ENCODE measurements at places on chromosomes 3 and 15.

DNA sequence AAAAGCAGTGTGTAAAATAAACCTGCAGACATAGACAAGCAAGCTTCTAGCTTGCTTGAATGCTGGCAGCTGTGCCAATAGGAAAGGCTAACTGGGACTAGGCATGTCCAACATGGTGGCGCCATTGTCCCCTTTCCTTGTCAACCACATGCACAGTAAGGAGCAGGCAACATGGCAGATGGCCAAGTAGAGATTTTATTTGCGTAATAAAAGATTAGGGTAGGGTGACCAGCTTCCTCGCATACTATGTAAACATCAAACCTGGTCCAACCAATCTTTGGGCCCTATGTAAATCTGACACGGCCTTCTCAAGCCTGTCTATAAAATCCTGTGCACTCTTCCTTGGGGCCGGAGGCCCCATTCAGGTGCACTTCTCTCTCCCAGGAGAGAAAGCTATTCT lies 575.4 kb upstream of the GOLIM4 start:
- DNase-seq = no peak

- DNase-seq = no peak
Observed at GRCh38 chr3:189404024-189404423, 227.2 kb upstream of the TP63 start.

DNA sequence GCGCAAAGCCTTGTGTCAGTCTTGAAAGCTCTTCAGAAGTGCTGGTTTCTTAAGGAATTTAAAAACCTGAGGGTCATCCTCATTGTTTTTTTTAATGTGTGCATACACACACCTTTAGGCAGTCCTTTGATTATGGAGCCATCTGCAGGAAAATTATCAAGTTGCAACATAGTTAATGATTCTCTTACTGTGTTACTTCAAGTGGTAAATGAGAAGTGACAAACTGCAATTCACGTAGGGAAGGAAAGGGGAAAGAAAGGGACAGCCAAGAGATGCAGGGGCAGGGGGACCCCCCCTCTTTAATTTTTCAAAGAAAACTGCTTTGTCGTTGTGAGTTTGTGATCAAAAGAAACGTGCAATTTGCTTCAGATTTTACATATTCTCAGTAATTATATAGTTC lies 162.4 kb upstream of the CGNL1 start:
- DNase-seq = peak; percentile 33

DNA sequence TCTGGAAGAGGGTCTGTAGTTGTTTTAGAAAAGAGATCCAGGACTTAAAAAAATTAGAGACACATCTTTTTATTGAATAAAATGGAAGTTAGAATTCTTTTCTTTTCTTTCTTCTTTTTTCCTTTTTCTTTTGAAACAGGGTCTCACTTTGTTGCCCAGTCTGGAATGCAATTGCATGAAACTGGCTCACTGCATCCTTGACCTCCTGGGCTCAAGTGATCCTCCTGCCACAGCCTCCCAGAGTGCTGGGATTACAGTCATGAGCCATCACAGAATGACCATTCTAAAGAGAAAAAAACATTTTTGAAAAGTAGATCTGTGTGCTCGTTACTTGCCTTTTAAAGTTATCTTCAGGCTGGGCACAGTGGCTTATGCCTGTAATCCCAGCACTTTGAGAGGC lies 3.6 kb downstream of the ATXN7 start:
- DNase-seq = no peak

DNA sequence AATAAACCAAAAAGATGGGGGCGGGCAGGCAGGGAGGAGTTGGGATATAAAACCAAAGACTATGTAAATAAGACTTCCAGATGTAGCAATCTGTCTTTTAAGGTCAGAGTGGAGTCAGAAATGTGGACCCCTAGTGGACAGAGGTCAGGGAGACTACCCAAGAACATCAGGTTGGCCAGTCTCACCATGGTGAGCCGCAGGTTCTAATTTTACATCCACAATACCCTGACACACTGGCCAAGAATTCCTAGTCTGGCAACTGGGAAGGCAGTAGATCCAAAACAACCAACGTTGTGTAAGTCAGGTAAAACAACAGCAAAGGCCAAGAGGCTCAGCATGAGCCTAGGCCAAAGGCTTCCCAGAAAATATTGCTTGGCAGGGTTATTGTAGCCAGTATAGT lies 203.4 kb downstream of the FOXP1 start:
- DNase-seq = no peak

DNA sequence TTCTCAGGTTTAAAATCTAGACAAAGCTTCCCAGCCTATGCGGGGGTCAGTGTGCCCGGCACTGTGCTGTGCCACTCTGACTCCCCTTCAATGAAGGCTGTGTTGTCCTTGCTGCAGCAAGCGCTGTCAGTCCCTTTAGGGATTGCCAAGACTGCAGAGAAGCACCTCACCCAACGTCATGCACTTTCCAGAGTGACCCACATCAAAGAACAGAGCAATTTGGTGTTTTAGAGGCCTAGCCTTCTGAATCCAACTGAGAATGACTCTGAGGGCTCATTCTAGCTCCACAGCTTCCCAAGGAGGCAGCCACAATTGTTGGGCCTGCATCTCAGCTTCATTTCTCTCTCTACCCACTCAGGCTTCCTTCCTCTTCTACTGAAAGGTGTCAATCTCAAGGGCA lies 26.4 kb downstream of the SLC9A9 start:
- no peak for DNase-seq

- no peak for DNase-seq
Observed at GRCh38 chr3:100400419-100400779, 490 bp downstream of the TOMM70 start.

DNA sequence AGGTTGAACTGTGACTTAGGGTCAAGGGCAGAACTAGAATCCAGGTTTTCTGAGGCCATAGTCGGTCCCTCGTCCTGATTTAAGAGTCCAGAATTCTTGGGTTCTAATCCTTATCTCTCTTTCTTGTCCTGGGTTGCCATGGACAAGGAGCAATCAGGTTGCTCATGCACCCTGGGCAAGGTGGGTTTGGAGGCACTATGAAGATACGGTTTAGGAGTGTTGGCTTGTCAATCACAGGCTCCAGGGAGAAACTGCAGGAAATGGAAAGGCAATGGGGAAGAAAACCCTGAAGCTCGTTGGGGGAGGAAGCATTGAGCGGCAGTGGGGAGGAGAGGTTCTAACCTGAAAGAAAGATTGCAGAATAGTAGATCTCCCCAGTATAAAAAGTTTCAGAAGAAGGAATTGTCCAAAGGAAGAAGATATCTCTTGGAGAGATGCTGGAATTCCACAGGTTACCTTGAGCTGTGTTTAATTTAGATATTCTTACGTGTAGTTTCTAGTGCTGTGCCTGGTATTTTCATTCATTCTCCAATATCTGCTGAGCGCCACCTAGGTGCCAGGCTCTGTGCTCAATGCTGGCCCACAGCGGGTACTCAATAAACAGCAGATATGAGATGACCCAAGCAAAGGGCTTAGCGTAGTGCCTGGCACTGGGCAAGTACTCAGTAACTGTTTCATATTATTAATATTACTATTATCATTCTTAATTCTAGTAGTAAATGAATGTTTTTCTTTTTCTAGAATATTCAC lies 2.0 kb downstream of the ACAN start:
- no peak for DNase-seq

- DNase-seq = no peak
Observed at GRCh38 chr15:73110201-73110600, 57.9 kb downstream of the NEO1 start.

- DNase-seq = no peak
Observed at GRCh38 chr3:125078951-125079674, 23.3 kb upstream of the HEG1 start.

DNA sequence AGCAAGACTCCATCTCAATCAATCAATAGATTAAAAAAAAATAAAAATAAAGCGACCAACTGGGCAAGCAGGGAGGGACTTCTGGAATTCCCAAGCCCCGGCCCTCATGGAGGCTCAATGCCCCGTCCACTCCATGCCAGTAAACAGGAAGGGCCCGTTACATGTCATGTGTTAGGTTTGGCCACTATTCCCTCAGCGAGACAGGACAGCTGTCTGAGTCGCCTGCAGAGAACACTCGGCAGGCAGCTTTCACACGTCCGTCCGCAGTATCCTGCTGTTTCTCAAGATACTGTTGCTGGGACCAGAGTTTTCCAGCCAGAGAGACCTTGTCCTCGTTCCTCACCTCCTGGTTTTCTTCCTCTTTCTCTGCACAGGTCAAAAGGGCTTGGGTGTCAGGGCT lies 18.0 kb downstream of the TMEM44 start:
- no peak for DNase-seq

GRCh38 chr15:50113187-50113505 lies 5.9 kb downstream of the ATP8B4 start:
- no peak for DNase-seq

DNA sequence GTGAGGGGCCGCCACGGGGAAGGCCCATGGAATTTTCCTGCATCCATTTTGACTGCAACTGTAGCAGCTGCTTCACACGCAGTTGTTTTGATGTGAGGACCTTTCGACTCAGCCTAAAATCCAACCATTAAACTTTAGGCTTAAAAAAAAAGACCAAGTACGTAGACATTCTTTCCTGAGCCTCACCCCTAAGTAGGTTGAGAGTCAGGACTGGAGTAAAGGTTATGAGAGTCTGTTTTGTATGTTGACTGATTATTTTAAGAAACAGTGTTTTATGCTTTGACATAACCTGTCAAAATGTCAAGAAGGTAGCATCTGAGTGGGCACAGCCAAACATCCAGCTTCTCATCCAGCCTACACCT lies 45.7 kb upstream of the AMOTL2 start:
- no peak for DNase-seq

GRCh38 chr3:115580566-115580965 lies 42.7 kb upstream of the GAP43 start:
- DNase-seq = no peak

GRCh38 chr3:122674339-122674738 lies 6.3 kb upstream of the PARP14 start:
- DNase-seq = no peak

DNA sequence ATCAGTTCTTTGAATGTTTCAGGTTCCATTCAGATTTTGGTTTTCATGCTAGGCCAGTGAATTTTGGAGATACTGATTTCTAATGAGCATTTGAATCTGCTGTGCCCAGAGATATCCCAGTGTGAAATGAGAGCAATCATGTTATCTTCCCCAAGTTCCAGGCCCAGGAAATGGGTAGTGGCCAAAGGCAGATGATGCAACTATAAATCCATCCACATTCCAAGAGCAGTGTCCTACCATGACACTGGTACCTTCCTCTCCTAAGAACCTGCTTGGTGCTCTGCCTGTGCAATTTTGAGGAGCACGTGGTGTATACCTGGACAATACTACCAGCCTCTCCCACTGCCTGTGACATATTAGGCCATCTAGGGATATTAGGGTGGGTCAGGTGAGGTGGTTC lies 186.8 kb downstream of the SLCO3A1 start:
- DNase-seq = no peak

DNA sequence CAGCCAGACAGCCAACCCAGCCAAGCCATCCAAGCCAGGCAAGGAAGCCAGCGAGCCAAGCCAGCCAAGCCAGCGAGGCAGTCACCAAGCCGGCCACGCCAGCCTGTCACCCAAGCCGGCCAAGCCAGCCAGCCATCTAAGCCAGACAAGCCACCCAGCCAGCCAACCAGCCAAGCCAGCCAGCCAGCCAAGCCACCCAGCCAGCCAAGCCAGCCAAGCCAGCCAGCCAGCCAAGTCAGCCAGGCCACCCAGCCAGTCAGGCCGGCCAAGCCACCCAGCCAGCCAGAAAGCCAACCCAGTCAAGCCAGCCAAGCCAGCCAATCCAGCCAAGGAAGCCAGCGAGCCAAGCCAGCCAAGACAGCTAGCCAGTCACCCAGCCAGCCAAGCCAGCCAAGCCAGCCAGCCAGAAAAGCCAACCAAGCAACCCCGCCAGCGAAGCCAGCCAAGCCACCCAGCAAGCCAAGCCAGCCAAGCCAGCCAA lies 201.2 kb downstream of the GOLGA6L6 start:
- DNase-seq = no peak

- DNase-seq = no peak
Observed at GRCh38 chr3:187005827-187006481, 75.6 kb downstream of the ST6GAL1 start.

DNA sequence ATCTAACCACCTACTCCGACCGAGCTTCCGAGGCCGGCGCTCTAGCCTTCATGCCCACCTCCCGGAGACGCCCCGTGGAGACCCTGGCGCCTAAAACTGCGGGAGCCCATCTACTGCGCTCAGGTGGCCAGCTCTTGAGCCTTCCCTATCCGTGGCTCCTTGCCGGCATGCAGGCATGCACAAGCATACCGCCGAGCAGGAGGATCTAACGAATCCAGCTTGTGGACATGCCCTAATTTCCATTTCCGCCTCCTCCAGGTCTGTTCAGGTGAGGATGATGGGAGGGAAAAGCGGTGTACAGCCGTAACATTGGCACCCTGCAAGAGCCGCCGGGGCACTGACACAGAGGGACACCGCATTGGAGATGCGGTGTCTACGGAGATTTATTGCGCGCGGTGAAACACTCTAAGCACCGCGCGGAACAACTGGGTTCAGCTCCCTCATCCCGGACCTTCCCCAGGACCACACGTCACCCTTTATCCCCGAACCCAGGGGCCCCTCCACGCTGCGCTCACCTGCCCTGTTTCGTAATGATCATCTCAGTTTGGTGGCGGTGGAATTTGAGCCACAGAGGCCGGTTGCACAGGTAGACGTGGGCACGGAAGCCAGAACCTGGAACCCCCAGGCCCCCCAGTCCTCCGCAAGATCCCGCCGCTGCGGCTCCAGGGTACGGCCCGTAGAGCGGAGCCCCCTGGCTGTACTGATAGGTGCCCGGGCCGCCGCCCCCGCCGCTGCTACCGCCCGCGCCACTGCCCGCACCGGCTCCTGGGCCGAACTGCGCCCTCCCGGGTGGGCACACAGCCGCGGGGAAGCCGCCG lies 1.0 kb downstream of the EOMES start:
- DNase-seq = no peak

DNA sequence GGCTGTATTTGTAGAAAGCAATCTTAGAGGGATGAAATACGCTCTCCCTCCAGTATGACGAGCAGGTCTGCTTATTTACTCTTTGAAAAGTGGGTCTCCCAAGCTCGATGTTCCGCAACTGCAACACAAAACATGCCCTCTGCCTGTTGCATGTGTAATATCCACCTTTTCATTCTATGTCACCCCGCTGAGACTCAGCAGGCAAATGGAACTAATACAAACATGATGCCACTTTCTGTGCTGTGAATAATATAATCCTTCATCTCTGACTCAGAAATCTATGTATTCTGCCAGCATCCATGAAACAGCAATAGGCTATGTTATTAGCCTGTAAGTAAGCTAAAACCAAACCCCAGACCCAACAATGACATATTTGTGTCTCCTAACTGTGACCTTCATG lies 200.8 kb upstream of the TMCO5A start:
- DNase-seq = no peak

- DNase-seq = no peak
Observed at GRCh38 chr15:70522323-70522966, 240.9 kb downstream of the UACA start.

DNA sequence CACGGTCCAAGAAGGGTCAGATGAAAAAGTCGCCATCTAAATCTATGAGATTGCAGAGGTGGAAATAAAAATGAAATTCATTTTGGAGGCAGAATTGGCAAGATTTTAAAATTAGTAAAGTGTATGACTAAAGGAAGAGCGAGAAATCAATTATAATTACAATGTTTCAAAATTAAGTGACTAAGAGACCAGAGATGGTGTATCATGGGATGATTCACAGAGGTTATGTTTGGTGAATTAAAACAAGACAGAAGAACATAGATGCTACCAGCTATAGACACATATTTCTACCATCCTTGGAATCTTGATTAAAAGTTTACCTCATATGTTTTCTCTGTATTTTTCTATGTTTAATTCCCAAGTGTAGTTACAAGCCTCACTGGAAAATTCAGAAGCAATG lies 308.9 kb upstream of the DNAJC19 start:
- DNase-seq = no peak

Data from NCI-H1694 treated with DMSO at 0.1 percent for 48 hours (cell line).